ENCODE measurements at places on chromosomes 13 and 19. TPM values are rescaled to one million over a fixed set of nuclear protein-coding genes. Genes with fewer than 3 reads are reported as not detected.

MRI1 gene
- 59.2 TPM for total RNA-seq

DNA sequence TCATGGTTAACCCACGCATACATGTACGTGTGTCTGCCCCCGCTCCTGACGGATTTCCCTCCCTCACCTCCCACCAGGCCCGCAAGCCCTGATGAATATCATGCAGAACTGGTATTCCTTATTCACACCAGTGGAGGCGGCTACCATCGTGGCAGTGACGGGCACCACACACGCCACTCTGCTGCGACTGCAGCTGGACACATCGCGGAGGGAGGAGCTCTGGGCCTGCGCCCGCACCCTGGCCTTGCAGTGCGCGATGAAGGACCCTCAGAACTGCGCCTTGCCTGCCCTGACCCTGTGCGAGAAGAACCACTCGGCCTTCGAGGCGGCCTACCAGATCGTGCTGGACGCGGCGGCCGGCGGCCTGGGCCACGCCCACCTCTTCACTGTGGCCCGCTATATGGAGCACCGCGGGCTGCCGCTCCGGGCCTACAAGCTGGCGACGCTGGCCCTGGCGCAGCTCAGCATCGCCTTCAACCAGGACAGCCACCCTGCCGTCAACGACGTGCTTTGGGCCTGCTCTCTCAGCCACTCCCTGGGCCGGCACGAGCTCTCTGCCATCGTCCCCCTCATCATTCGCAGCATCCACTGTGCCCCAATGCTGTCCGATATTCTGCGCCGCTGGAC, 35.0 kb downstream of the ZSWIM4 start:
- no peak for DNase-seq

DNA sequence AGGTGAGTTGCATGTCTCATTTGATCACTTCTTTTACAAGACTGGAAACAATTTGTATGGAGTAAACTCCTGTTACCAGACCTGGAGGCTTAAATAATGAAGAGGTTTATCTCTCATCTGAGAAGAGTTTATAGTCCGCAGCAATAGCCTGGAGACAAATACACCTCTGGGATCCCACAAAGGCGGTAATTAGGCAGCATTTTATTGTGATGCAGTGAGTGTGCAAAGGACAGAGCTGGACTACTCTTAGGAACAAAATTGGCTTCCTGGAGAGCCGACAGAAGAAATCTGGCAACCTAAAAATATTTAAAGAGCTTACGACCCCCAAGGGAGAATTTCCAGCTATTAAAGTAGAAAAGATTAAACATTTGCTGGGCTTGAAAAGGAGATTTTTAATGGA, 11.8 kb upstream of the KATNAL1 start:
- no peak for DNase-seq

GRCh38 chr13:21576426-21576825, 27.5 kb downstream of the MICU2 start:
- no peak for DNase-seq

DNA sequence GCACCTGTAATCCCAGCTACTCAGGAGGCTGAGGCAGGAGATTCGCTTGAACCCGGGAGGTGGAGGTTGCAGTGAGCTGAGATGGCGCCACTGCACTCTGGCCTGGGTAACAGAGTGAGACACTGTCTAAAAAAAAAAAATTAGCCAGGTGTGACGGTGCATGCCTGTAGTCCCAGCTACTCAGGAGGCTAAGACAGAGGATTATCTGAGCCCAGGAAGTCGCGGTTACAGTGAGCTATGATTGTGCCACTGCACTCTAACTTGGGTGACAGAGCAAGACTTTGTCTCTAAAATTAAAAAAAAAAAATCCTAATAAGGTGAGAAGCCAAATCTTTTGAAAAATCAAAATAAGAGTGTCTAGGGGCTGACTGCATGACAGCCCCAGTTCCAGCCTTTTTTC, 9.7 kb upstream of the CEBPA start:
- no peak for DNase-seq

DNA sequence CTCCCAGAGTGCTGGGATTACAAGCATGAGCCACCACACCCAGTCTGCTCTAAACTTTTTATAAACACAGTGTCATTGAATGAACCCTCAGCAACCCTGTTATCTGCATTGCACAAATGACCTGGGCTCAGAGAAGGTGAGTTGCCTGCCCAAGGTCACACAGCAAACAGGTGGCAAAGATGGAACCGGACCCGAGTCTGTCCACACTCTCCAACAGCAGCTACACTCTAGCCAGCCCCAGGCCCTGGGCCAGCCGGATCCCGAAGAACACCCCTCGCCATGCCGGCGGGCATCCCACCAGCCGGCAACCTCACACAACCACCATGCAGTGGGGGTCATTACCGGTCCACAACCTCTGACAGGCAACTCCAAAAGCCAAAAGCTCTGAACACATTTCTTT, 14.5 kb downstream of the ERCC2 start:
- no peak for DNase-seq

GRCh38 chr13:32426990-32427851, 709 bp downstream of the N4BP2L1 start:
- DNase-seq: peak; percentile 56

All from Peyer's patch (tissue), 4 donors.